Naive B cell (primary cell): ENCODE measurements at places on chromosomes 5 and 9. TPM values are rescaled to one million over a fixed set of nuclear protein-coding genes. Genes with fewer than 3 reads are reported as not detected.

The ZNF879 gene
- 7.6 TPM for polyA plus RNA-seq

The ACSL6 gene
- polyA plus RNA-seq: not detected

The FREM1 gene
- not detected for polyA plus RNA-seq

The OGN gene
- polyA plus RNA-seq: not detected

GRCh38 chr9:37295796-37296195 is 126.7 kb upstream of the GRHPR start:
- no peak for DNase-seq
- peak overlapping the region; percentile 98 for H3K27ac ChIP-seq
- peaks cover 27% of the 10 kb centered on the region for H3K36me3 ChIP-seq
- H3K27me3 ChIP-seq: no peaks in the 10 kb centered on the region
- H3K4me1 ChIP-seq: peaks cover 95% of the 10 kb centered on the region

GRCh38 chr5:139068060-139068459 is 130.1 kb downstream of the SIL1 start:
- peaks cover 15% of the 10 kb centered on the region for H3K4me1 ChIP-seq
- no peak overlapping the region for H3K4me3 ChIP-seq
- no peaks in the 10 kb centered on the region for H3K27me3 ChIP-seq

DNA sequence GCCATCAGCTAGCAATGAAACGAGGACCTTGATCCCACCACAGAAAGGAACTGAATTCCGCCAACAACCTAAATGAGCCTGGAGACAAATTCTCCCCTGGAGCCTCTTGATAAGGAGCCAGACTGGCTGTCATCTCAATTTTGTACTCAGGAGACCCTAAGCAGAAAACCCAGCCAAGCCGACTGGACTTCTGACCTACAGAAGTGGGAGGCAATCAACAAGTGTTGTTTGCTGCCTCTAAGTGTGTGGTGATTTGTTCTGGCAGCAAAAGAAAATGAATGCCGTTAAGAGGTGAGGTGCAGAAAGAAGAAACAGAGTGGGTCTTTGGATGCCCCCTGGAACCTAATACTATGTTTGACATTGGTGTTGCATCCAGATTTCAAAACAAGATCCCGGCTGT is 72.7 kb upstream of the SPATA31E1 start:
- H3K27ac ChIP-seq: no peak overlapping the region
- no peak overlapping the region for H3K4me3 ChIP-seq
- no peaks in the 10 kb centered on the region for H3K4me1 ChIP-seq
- H3K36me3 ChIP-seq: no peaks in the 10 kb centered on the region
- no peak for DNase-seq
- H3K27me3 ChIP-seq: peaks cover 18% of the 10 kb centered on the region
